ENCODE measurements at places on chromosomes 4 and X. TPM values are rescaled to one million over a fixed set of nuclear protein-coding genes. Genes with fewer than 3 reads are reported as not detected.

ZDHHC15 gene
- 1.0 TPM for polyA plus RNA-seq

NPNT gene
- polyA plus RNA-seq, result 3.2 TPM

CT45A5 gene
- polyA plus RNA-seq, result not detected

APOO gene
- polyA plus RNA-seq, result 8.7 TPM

GYPA gene
- not detected for polyA plus RNA-seq

KCND1 gene
- polyA plus RNA-seq, result 4.7 TPM

GJB1 gene
- polyA plus RNA-seq, result 1.8 TPM

PDS5A gene
- polyA plus RNA-seq, result 20.9 TPM

PCDH18 gene
- polyA plus RNA-seq, result 2.2 TPM

DDX53 gene
- polyA plus RNA-seq, result not detected

CCDC149 gene
- polyA plus RNA-seq, result 6.2 TPM

UGT8 gene
- polyA plus RNA-seq, result 2.9 TPM

MAP7D2 gene
- 0.11 TPM for polyA plus RNA-seq

UGT2B15 gene
- 23.5 TPM for polyA plus RNA-seq

ZFX gene
- 3.5 TPM for polyA plus RNA-seq

XAGE1A gene
- polyA plus RNA-seq, result not detected

PAGE3 gene
- not detected for polyA plus RNA-seq

PCYT1B gene
- polyA plus RNA-seq, result 0.22 TPM

TSPAN6 gene
- polyA plus RNA-seq, result 30.2 TPM

CISD2 gene
- 18.9 TPM for polyA plus RNA-seq

UCP1 gene
- 1.8 TPM for polyA plus RNA-seq

GPM6B gene
- polyA plus RNA-seq, result 2.1 TPM
